SJCRH30 (cell line): ENCODE measurements at places on chromosomes 4 and X.

DNA sequence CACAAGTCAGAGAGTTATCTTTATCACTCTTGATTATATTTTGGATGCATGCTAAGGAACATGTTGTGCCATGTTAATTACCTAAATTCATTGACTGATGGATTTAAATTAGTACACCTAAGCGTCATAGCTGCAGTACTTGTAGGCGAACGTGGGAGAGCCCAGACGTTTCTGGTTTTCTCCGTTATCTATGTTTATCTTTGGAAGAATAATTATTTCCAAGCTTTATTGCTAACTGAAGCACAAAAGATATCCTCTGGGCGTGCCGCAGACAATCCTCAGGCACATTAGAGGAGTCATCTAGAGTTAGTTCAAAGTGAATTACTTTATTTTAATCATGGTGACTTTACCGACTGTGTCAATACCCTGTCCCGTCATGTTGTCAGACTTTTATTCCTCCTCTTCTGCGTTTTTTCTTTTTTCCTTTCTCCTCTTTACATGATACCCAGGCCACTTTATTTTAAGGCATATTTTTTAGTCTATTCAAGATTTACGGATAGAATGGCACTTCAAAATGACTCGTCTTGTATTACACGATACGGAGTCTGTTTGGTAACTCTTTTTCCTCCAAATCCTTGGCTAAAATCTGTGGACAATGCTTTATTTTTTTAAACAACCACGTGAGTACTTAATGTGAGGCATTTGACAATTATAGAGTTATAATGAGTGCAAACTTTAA lies 632.0 kb upstream of the TENM3 start:
- no peak overlapping the region for H3K4me3 ChIP-seq
- no peaks in the 10 kb centered on the region for H3K36me3 ChIP-seq
- H3K4me1 ChIP-seq = no peaks in the 10 kb centered on the region
- H3K27ac ChIP-seq = no peak overlapping the region
- DNase-seq = no peak

DNA sequence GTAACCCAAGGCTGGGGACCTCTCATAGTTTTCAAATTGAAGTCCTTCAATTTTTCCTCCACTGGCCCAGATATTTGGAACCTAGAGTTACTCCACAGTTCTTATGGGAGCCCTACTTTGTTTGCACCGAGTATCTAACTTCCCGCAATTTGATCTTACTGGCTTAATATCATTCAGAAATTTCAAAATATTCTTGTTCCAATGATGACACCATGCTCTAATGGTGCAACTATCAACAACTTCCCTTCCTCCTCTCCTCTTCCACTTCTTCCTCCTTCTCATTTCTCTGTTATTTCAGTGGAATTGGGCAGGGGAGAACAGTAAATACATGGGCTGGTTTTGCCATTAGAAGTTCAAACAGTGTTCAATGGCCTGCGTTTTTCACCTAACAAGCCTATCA lies 20.2 kb downstream of the PDCL2 start:
- H3K4me1 ChIP-seq = no peaks in the 10 kb centered on the region
- H3K4me3 ChIP-seq = no peak overlapping the region
- H3K27me3 ChIP-seq = no peaks in the 10 kb centered on the region
- no peaks in the 10 kb centered on the region for H3K36me3 ChIP-seq
- DNase-seq = no peak

DNA sequence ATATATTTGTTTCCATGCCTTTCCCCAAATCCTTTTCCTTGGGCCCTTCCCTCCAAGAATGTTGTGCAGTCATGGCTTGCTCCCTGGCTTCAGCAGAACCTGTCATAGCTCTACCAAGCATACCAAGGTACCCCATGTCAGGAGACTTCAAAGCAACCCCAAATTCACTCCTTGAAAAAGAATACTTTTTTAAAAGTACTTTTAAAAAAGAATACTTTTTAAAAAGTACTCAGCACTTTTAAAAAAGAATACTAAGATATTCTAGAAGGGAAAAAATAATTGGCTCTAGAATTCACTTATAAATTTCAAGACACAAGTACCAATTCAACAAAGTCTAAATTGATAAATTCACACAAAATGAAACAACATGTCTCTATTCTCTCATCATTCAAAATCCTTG lies 76.0 kb downstream of the NR3C2 start:
- H3K4me1 ChIP-seq = peaks cover 30% of the 10 kb centered on the region
- no peaks in the 10 kb centered on the region for H3K36me3 ChIP-seq
- no peak overlapping the region for H3K27ac ChIP-seq
- DNase-seq = no peak

DNA sequence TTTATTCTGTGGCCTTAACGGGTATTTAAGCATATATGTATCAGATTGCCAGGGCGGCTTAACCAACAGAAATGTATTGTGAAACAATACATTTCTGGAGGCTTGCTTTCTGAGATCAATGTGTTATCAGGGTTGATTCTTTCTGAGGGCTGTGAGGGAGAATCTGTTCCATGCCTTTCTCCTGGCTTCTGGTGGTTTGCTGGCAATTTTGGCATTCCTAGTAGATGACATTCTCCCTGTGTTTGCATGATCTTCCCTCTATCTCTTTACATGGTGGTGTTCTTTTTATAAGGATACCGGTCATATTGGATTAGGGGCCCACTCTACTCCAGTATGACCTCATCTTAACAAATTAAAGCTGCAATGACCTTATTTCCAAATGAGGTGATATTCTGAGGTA lies 16.9 kb upstream of the CEP135 start:
- H3K4me3 ChIP-seq = no peak overlapping the region
- no peaks in the 10 kb centered on the region for H3K27me3 ChIP-seq
- H3K36me3 ChIP-seq = no peaks in the 10 kb centered on the region
- DNase-seq = no peak
- peaks cover 7% of the 10 kb centered on the region; the same call in 1 of the 2 replicates for H3K4me1 ChIP-seq

GRCh38 chrX:44898411-44899221 lies 25.6 kb downstream of the KDM6A start:
- no peaks in the 10 kb centered on the region for H3K36me3 ChIP-seq
- no peaks in the 10 kb centered on the region for H3K27me3 ChIP-seq
- H3K27ac ChIP-seq = no peak overlapping the region
- DNase-seq = no peak
- no peak overlapping the region for H3K4me3 ChIP-seq
- no peaks in the 10 kb centered on the region for H3K4me1 ChIP-seq

DNA sequence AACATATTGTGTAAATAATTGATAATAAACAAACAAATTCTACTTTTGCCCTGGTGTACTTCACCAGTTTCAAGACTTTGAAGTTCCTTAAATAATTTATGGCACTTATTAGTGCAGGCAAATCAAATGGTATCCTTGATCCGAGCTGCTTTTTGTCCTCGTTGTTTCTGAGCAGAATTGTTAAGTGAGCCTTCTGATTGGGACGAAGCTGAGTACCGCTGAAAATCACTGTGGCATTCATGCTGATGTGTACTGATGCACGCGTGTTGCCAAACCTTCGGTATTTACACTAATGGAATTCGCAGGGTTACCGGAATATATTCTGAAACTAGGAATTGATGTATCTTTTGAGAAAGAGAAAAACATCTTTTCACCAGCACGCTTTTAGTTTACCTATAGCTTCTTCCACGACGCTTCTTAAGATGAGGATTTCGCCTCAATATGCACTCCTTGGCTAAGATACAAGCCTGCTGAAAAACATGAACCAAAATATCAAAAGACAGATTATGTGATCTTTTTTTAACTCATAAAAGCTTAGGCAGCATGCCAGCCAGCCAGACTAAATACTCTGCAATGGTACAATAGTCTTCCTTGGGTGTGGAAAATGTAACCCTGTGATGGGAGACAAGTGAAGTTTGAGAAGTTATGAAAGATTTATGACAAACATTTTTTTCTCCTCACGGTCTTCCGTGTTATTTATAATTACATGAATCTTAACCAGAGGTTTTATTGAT lies 48.9 kb upstream of the TENM3 start:
- H3K4me3 ChIP-seq = no peak overlapping the region
- H3K4me1 ChIP-seq = peaks cover 15% of the 10 kb centered on the region
- no peak overlapping the region for H3K27ac ChIP-seq
- no peak for DNase-seq

GRCh38 chr4:164977243-164978164 lies at the start of gene TRIM61:
TRIM61 (minus strand) TSS chr4:164977657; CDS start chr4:164970002, 7,655 bp downstream.
- H3K27ac ChIP-seq = no peak within 1 kb of the TSS
- no peak for DNase-seq
- no peaks in the 10 kb centered on the region for H3K27me3 ChIP-seq
- H3K36me3 ChIP-seq = no peaks in the 10 kb centered on the region
- no peak within 1 kb of the TSS for H3K4me3 ChIP-seq

DNA sequence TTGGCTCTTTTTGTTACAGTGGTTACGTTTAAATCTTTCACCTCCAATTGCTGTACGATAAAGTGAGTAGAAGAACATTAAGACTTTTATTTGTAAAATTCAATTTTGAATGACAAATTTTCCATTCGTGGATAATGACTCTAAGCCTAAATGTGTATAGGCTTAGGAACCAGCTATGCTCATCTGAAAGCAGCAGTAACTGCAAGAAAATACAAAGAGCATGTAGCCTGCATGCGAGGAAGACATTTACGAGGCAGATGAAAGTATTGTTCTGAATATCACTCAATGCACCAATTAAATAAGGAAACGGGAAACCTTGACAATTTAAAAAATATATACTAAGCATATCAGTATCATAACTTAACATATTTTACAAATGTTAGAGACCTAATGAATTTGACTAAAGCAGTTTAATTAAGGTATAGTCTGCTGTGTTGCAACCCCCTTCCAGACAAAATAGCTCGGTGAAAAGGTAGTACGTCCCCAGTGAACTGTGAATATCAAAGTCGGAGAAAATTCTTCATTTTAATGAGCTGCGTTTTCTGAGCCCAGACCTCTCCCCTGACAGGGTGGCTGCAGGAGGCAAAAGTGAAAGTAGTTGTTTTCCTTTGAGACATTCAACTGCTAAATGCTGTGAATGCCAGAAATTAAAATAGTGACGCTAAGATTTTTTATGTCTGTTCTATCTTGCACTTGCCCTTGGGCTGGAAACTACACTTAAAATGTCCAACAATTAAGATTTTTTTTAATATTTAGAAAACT lies 1236.5 kb upstream of the TENM3 start:
- no peaks in the 10 kb centered on the region for H3K36me3 ChIP-seq
- H3K4me1 ChIP-seq = peaks cover 24% of the 10 kb centered on the region
- peak overlapping the region; percentile 50 for H3K4me3 ChIP-seq
- peak; percentile 42 for DNase-seq

DNA sequence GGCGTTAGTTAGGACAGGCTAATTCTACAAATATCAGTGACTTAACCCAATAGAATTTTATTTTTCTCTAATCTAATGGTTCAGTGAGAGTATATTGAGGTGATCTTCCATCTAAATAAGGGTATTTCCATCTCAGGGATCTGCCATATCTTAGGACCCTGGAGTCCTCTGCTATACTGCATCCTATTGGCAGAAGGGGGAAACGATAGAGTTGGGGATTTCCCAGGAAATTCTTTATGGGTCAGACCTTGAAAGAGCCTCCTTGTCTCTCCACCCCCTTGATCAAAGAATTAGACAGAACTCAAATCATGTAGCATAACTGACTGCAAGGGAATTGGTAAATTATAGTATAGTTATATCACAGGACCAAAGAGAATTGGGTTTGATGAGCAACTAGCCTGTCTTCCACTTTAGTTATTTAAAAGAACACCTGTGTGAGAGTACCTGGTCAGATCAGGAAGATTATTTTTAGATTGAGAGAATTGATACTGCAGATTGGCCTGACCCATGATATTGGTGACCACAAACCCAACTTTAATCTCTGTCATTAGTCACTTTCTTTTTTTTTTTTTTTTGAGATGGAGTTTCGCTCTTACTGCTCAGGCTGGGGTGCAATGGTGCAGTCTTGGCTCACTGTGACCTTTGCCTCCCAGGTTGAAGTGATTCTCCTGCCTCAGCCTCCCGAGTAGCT lies 25.6 kb downstream of the SMARCA5 start:
- no peak overlapping the region for H3K4me3 ChIP-seq
- H3K27ac ChIP-seq = no peak overlapping the region
- H3K27me3 ChIP-seq = no peaks in the 10 kb centered on the region
- H3K36me3 ChIP-seq = peaks cover 97% of the 10 kb centered on the region

GRCh38 chrX:107551546-107551945 lies 76.8 kb upstream of the PRPS1 start:
- H3K4me1 ChIP-seq = no peaks in the 10 kb centered on the region
- no peak overlapping the region for H3K4me3 ChIP-seq
- no peak for DNase-seq

DNA sequence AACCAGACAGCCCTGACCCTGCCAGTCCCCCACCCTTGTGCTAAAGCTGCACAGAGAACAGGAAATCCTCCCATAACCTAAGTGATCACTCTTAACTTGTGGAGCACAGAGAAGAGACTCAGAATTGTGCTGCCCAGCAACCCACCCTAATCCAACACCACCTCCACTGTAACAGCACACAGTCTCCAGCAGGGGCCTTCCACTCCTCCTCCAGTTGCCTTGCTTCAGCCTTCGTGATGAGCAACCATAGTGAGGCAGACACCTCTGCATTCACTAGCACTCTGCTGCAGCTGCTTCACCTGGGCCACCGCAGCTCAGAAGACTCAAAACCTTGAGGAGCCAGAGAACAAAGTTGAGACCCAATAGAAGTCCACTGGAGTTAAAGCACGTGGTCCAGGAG lies 7.9 kb upstream of the UGT2B4 start:
- DNase-seq = no peak
- H3K27me3 ChIP-seq = no peaks in the 10 kb centered on the region
- no peaks in the 10 kb centered on the region; the same call in 1 of the 2 replicates for H3K4me1 ChIP-seq
- H3K4me3 ChIP-seq = no peak overlapping the region
- H3K36me3 ChIP-seq = no peaks in the 10 kb centered on the region
- no peak overlapping the region for H3K27ac ChIP-seq
